ENCODE measurements at places on chromosomes 3 and 15.

DNA sequence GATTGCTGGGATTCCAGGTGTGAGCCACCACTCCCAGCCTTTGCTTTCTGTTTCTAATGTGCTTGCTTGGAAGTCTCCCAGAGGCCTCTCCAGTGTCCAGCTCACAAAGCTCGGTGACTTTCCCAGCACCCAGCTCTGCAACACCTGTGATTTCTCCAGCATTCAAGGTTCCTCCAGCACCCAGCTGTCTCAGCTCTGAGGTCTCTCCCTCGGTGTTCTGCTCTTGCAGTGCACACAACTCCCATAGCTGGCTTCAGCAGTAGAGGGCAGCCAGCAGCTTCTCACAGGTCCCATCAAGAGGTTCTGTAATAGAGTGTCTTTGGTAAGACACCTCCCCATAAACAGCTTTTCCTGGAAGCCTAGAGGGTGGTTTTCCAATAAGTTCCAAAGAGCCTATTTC, 75.1 kb downstream of the GRM7 start:
- DNase-seq: no peak

DNA sequence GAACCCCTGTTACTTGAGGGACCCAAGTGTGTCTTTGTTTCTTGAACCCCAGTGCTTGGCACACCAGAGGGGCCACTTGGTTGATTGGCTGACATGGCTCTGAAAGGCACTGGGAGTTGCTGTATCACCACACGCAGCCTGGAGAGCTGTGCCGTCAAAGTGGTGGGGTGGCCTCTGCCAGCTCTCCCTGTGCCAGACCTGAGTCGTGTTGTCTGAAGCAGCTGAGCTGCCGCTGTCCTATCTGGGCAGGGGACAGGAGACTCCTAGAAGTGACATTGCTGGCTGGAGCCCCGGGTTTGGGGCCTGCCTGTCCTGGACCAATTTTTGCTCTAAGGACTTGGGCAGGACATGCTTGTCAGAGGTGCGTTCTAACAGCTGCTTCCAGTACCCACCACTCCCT, 5.5 kb upstream of the SNX22 start:
- DNase-seq: no peak

DNA sequence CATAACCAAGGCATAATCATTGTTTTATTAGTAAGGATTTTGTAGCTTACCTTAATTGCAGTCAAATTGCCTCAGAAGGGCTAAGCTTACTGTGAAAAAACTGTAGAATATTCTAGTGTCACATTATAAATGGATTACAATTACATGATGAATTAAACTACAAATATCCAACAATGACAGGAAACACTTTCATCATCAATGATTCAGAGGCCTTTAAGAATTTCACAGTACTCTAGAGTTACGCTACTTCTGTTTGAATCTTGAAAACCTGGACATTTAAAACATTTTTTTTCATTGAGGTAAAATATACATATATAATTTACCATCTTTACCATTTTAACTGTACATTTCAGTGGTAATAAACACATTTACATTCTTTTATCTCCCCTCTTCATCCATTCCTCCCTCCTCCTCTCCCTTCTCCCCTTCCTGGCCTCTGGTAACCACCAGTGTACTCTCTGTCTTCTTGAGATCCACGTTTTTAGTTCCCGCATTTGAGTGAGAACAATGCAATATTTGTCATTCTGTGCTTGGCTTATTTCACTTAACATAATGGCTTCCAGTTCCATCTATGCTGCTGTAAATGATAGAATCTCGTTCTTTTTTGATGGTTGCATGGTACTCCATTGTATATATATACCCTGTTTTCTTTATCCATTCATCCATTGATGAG, 54.7 kb downstream of the GJD2 start:
- no peak for DNase-seq

- no peak for DNase-seq
These were observed 56.1 kb downstream of the SLC12A8 start for GRCh38 chr3:125156456-125156855.

GRCh38 chr15:89244574-89244903, 760 bp downstream of the FANCI start:
- peak; percentile 49 for DNase-seq

DNA sequence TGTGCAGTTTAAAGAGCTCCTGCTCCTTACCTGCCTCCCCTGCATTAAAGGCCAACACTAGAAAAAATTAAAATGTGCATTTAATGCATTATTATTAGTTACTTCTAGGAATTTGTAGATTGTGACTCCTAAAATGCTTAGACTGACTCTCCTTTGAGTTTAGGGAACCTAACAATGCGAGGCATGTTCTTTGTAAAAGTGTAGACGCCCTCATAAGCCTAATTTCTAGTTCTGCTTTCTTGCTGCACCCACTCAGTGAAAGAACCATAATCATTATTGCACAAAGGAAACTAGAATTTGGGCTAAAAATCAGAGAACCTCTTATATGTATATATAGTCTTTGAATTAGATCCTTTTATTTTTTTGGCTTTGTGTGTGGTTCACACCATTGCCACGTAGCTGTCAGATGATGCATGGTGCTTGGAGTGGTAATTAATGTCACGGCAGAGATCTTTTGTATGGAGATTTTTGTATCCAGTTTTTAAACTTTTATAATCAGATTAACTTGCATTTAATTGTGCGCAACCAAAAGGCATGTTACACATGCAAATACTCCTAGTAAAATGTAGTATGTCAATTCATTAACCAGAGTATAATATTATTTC, 710 bp downstream of the ABHD10 start:
- no peak for DNase-seq

DNA sequence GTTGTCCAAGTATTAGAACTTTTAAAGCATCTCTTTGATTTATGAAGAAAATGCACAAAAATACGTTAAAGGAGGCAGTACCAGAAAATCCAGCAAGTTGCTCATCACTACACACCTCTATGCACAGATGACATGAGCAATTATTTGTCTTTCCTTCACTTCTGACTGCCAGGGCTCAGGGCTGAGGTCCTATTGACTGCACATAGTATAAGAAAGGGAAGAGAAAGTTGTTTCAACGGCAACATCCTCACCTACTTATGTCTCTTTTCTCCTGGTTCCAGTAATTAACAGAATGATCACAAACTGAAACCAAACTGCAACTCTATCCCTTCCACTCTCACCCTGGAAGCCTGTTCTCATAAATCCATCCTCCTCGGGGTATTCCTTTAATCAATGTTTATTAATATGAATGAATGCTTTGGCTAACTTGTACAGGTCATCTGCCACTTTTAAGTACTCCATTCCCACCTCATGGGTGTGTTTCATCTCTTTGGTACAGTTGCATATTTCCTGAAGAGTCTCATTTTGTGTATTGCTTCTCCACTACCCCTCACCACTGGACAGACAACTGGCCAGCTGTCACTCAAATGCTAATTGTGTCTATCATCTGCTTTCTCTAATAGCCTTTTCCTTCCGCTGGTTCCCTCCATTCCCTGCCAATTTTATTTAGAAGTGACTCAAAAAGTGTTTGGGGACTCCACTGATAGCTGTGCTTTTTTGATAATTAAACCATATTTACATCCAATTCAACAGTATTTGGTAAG, 34.5 kb downstream of the RAB27A start:
- DNase-seq: no peak

DNA sequence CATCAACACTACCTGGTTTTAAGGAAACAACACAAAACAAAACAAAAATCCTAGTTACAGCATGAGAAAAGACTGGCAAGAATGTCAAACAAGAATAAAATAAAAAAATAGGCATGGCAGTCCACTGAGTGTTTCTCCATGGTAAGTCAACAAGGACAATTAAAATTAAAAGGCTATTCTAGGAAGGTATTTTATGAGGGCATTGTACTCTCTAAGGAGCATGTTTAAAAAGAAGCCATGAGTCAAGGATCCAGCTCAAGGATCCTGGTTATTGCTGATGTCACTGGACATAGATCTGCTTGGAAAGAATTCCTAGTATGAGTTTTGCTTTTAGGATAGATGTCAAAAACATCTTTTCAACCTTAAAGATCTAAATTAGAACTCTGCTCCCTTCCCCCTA, 106.7 kb downstream of the MYO5A start:
- no peak for DNase-seq

DNA sequence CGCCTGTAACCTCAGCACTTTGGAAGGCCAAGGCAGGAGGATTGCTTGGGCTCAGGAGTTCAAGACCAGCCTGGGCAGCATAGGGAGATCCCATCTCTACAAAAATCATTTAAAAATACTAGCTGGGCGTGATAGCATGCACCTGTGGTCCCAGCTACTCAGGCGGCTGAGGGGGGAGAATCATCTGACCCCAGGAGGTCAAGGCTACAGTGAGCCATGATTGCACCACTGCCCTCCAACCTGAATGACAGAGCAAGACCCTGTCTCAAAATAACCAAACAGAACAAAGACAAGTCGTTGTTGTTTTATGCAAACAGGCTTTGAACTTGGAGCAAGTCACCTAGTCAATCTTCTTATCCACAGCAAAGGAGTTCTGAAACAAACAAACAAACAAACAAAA, 82.0 kb upstream of the AKAP13 start:
- no peak for DNase-seq

DNA sequence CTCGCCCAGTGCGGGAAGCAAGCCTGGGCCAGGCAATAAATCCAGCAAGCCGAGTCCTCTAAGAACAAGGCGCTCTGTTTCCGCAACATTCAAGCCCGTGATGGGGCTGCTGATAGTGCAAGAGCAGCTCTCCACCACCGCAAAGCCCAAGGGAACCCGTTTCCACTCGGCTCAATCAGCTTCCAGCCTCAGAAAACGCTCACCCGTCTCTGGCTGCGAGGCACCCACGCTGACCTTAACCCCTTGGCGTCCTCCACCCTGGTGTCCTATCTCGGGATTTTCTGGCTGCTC, 17.8 kb downstream of the SPATA12 start:
- peak; percentile 84 for DNase-seq

- no peak for DNase-seq
These were observed 34.4 kb downstream of the CORO2B start for GRCh38 chr15:68612979-68613740.

DNA sequence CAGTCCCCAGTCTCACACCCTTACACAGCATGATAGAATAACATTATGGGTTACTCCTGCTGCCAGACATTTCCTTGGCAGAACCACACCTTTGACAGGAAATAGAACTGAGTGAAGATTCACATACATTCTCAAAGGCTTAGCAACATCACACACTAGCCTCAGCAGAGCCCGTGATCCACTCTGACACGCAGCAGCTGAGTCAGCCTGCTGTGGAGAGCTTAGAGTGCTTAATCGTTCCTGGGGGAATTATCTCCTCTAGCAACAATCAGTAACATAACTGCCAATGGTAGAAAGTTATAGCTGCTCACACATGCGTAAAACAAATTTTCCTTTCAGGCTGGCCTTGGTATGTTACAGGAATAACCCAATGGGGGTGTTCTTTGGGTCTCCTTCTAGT, 382.1 kb downstream of the GAP43 start:
- DNase-seq: peak; percentile 97

DNA sequence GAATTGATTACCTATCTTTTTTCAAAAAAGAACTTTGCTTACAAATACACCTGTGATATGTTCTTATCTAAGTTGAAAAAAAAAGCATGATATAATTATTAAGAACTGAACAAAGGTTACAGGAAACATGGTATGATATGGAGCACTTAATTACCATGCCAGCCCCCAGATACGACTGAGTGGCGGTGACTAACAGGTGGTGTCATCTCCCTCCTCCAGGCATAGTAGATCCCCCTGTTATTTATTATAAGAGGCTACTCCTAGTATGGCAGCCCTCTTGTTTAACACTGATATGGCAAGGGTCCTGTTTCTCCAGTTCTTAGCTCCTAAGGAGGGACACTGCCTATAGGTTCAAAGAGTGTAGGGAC, 31.0 kb upstream of the TM4SF4 start:
- DNase-seq: no peak

DNA sequence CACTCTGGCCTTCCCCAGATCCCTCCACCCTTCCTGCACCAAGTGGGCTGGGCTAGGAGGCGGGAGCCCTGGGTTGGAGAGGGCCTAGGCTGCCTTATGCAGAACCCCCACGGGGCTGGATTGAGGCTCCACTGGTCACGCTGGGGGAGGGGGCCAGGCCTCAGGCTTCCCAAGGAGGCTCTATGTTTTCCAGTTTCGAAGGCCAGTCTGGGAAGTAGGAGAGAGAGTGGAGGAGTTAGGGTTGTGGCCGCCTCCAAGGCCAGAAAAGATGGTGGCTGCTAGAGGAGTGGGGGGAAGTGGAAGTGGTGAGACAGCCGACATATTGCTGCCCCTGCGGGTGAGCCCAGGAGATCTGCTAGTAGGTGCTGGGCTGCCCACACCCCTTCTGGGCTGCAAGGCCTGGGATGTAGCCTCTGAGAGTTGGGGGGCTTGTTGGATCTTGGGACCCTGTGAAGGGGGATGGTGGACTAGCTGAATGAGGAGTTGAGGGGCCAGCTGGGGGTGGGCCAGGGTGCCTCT, 1.2 kb downstream of the GNAI2 start:
- peak; percentile 59 for DNase-seq

DNA sequence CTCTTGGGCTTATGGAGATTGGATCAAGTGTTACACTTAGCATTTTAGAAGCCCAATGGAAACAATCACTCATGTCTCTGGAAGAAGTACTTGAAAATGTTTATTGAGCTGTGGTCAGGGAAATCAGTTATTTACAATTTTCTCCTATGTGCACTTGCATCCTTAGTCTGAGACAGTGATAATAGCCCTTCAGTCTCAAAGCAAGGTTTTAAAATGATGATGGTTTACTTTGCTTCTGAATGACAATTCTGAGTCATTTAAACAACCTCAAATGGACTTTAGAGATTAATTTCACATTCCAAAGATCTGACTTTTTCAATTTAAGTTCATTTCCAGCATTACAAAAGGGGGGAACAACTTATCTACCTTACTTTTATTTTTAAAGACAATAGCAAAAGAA, 20.1 kb downstream of the TIPARP start:
- peak; percentile 92 for DNase-seq

- DNase-seq: no peak
These were observed 291.0 kb downstream of the TIGIT start for GRCh38 chr3:114584734-114585371.

DNA sequence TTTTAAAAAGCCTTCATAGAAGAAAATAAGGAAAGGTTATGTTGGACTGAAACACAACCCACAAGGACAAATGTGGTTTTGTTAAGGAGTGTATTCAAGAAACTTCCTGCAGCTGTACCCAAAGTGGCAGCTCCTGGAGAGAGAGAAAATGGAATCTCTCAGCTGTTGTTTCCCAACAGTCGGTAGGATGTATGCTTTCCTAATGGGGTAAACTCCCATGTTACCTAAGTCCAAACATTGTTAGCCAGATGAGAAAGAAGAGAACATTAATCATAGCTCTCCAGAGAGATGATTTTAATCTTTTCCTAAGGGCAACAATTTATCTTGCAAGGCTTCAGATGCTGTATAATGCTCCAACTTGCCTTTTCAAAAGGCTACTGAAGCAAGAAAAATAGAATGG, 22.6 kb upstream of the TEX9 start:
- no peak for DNase-seq

GRCh38 chr3:53748512-53749271, 97.5 kb downstream of the CHDH start:
- no peak for DNase-seq

GRCh38 chr3:131901686-131902085, 133.1 kb downstream of the CPNE4 start:
- no peak for DNase-seq

- DNase-seq: no peak
These were observed 78.7 kb downstream of the DAPK2 start for GRCh38 chr15:63967616-63968015.

GRCh38 chr3:46998121-46998851, 18.8 kb downstream of the NBEAL2 start:
- DNase-seq: peak; percentile 33
